ENCODE measurements at places on chromosomes 7 and 10. TPM values are rescaled to one million over a fixed set of nuclear protein-coding genes. Genes with fewer than 3 reads are reported as not detected.

GRCh38 chr7:157585113-157585861 is 248.5 kb downstream of the DNAJB6 start:
- no peak for DNase-seq

DNA sequence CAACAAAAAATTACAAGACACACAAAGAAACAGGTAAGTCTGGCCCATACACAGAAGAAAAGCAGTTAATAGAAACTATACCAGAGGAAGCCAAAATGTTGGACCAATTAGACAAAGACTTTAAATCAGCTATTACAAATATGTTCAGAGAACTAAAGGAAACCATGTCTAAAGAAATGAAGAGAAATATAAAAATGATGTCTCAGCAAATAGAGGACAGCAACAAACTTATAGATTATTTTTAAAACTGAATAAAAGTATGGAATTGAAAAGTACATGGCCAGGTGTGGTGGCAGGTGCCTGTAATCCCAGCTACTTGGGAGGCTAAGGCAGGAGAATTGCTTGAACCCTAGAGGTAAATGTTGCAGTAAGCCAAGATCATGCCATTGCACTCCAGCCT is 58.5 kb downstream of the LHFPL3 start:
- no peak for DNase-seq

Gene CPEB3
- 13.6 TPM for total RNA-seq

DNA sequence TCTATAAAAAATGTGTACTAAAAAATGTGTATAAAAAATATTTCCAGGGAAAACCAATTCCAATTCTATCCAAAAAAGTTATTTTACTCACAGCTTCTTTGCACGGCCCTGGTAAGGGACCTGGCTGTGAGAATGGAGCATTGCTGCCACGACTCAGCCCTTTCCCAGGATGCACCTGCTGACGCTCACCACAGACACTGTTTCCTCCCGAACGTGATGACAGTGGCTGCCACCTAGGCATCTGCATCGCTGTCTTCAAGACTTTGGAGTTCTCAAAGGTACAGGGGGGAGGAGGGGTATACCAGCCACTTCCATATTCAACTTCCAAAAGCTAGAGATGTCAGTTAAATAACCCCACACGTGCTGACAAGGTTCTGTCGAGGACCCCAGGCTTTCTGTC is 23.9 kb upstream of the PTPRN2 start:
- no peak for DNase-seq

GRCh38 chr7:1692515-1693418 is 22.7 kb downstream of the ELFN1 start:
- DNase-seq, result no peak

Gene NRAP
- 1,025 TPM for total RNA-seq

- DNase-seq, result peak; percentile 59
Measured at GRCh38 chr10:97708976-97709946, 4.3 kb upstream of the MARVELD1 start.

Gene VIPR2
- 17.5 TPM for total RNA-seq

DNA sequence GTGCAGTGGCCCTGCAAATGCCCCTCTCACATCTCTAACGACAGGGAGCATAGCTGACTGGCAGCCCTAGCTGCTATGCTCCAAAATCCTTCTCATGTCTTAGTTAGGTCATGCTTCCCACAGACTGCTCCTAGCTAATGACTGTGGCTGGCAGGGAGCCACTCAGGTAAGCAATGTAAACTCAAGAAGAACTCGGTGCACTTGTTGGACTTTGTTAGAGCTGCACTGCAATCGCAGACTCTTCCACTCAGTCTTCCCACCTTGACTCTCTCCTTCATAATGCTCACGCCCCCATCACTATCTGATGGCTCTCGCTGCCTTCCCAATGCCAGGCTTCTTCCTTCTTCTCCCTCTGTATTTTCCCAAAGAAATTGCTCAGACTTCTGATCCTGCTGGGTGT is 24.0 kb downstream of the OR9A2 start:
- no peak for DNase-seq

Gene DPP6
- total RNA-seq, result 0.25 TPM

DNA sequence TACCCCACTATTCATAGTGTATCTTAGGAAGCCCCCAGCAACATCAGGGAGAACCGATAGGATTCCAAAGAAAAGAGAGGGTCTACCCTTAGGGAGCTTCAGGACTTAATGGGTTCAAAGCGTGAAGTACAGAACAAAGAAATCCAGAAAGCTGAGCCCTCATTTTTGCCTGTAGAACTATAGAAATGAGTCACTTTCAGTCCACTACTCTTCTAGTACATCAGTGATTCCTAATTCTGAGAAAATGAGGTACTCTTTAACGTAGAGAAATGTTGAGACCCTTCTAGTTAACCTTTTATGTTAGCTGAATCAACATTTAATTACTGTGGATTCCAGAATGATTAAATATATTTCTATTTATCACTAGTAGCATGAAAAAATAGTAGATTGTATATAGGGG is 1.8 kb downstream of the TDRD1 start:
- DNase-seq, result no peak

Gene RRP12
- 15.2 TPM for total RNA-seq

GRCh38 chr7:42877862-42878261 is 34.0 kb downstream of the C7orf25 start:
- no peak for DNase-seq

DNA sequence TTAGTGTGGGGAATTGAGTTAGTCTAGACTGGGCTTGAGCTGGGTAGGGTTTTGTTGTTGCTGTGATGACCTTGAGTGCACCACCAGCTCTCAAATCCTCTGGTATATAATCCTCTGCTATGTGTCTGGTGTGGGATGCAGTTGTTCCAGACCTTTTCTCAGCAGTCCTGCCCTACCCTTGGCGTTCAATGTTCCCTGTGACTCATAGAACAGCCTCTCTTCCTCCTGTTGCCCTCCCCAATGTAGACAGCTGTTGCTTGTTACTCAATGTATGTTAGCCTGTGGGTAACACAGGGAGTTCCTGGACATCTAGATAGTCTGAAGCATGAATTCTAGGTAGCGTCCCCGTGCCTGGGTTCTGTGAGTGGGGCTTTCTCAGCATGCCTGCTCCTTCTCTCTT is 19.8 kb downstream of the ACBD7 start:
- no peak for DNase-seq

DNA sequence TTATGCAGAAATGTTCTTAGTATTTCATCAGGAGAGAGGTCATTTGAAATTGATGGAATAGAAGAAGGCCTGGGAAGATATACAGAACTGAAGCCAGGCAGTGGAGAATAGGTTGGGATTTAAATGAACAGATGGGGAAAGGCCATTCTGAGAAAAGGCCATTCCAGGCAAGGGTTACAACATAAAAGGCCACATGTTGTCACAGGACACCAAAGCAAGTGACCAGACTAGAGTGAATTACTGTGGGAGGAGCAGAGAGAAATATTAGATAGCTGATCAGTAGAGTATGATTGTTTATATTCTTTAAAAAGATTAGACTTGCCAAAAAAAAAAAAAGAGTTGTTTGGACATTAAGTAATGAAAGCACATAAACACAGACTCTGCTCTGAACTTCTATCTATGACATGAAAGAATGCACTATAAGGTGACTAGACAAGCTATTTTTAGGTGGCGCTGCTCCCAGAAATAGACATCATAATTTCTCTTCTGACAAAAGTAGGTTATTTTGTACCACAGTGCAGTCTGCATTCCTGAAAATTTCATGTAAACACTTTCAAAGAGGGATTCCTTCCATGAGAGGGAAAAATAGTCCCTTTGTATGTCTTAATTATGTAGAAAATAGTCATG is 55.2 kb upstream of the DKK1 start:
- DNase-seq, result no peak

DNA sequence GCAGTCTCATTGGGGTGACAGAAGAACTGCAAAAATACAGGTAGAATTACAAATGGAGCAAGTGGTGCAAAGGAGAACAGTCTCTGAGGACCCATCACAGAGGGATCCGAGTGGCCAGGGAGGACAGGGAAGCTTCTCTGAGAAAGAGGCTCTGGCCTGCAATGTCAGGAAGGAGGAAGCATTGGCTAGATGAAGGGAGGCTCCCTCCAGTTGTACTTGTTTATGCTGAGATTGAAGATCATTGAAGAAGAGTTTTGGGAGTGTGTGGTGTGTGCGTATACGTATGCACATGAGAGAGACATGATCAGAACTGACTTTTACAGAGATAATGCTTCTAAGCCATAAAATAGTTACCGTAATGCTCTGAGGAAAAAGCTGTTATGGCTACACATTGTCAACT is 274.7 kb upstream of the FZD8 start:
- DNase-seq, result no peak

DNA sequence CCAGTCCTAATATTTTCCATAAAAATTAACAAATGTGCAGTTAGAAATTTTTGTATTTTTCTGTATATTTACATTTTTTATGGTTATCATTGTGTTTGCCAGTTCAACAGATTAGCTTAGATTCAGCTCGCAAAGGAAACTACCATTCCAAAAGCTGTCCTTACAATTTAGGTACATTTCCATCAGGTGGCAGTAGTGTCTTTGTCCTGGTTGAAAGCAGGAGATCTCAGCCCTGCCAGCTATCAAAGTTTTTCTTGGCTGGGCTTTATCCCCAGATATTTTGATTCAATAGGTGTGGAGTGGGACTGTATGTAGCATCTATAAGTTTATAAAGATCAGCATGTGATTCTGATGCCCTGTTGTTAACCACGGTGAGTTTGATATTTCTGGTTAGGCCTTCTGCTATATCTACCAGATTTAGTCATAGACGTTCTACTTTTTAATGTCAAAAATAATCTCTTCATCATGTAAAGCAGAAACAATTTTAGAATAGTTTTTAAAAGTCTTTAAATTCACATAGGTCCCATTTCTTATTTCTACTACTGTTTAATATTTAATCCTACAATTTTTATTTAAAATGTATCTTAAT is 15.5 kb upstream of the ICA1 start:
- no peak for DNase-seq

DNA sequence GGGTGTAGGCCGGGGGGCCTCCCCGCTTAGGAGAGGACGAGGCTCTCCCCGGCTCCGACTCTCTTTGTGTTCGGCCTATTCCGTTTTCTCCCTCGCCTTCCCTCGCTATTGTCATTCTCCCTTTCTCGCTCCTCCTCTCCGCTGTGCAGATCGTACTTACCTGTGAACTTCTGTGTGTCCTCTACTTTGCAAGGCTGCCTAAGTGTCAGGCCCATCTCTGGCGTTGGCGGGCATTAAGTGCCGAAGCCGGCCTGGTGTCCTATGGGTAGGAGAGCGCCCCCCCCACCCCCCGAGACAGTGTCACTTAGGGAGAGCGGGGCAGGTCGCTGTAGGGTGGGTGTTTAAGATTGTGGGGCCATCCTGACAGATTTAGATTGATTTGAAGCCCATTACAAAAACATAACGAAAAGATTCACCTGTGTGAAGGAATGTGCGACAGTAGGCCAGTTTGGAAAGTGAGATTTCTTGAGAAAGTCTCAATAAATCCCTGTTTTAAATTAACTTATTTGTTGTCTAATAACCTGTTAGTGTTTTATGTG is 579 bp downstream of the RBM33 start:
- peak; percentile 21 for DNase-seq

Gene GRM8
- 0.69 TPM for total RNA-seq

Gene CYP3A7
- total RNA-seq, result not detected

GRCh38 chr10:26445411-26446031 is 7.4 kb downstream of the APBB1IP start:
- no peak for DNase-seq

DNA sequence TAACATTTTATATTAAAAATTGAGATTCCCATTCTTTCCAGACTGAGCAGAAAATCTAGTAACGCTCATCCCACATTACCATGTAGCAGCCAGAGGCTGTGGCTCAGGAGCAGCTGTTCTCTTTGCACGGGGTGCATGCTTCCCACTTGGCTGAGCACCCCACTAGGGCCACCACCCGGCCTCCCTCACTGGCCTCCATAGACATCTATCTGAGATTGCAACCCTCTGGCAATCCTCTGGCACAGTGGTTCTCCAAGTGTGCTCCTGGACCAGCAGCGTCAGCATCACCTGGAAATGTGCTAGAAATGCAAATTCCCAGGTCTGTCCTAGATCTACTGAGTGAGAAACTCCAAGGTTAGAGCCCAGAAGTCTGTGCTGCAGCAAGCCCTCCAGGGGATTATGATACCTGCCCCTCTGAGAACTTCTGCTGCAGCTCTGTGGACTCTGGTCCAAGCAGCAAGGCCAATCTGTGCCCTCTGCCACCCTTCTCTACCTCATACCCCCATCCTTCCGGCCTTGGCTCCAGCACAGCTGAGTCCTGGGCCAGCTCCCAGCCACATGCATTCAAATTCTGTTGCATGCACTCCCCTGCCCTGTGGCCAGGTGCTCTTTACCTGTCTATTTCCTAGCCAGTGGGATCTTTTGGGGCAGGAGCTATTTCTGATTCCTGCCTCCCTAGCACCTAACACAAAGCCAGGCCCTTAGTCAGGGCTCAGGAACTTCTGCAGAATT is 301.5 kb downstream of the GRID1 start:
- no peak for DNase-seq

- DNase-seq, result no peak
Measured at GRCh38 chr10:89556600-89556999, 21.2 kb upstream of the SLC16A12 start.

DNA sequence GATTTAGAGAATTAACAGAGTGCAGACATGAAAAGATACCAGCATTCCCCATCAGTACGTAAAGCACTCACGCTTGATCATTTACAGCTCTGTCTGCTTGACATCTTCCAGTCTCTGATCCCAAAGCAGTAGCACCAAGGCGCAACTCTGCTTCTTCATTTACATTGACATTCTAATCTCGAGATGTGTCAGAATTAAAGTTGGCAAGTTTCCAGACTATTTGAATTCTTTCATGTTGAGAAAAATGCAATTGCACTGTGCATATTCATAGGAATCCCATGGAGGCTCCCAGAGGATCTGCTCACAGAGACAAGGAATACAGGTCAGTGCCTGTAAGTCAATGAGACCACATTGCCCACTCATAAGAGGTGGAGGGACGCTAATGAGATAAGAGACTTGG is 183.9 kb downstream of the LRRN3 start:
- no peak for DNase-seq

Gene CRTAC1
- 2.3 TPM for total RNA-seq

Gene EIF5AL1
- 0.05 TPM for total RNA-seq

GRCh38 chr10:70500812-70501301 is 22.3 kb downstream of the PALD1 start:
- peak; percentile 55 for DNase-seq

DNA sequence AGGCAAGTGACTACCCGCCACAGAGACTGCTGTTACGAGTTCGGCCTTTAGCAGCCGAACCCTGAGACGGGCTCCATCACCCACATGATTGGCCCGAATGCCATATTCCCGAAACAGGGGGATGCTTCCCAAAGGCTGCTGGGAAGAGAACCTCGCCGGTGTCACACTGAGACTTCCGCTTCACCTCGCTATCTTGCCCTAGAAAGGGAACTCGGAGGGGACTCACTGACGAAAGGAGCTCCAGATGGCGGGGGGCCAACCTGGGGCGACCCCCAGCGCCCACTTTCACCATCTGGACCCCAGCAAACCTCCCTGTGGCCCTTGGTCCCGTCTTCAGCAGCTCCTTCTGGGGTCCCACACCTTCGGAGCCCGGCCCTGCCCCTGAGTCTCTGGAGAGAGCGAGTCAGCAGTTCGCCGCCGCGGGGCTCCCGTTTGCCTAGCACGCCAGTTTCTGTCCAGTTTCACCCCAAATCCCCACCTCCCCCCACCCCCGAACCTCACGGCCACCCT is 529 bp downstream of the HPS1 start:
- DNase-seq, result no peak

- DNase-seq, result no peak
Measured at GRCh38 chr10:32795598-32796183, 162.3 kb downstream of the ITGB1 start.
